ENCODE measurements at places on chromosomes 1 and 21. TPM values are rescaled to one million over a fixed set of nuclear protein-coding genes. Genes with fewer than 3 reads are reported as not detected.

GRCh38 chr1:179327196-179327595, 33.6 kb downstream of the SOAT1 start:
- no peak for DNase-seq

- DNase-seq, result peak; percentile 12
These were observed 2.8 kb downstream of the CFHR4 start for GRCh38 chr1:196890668-196891067.

- DNase-seq, result no peak
These were observed 111.4 kb downstream of the CACHD1 start for GRCh38 chr1:64581135-64581842.

DNA sequence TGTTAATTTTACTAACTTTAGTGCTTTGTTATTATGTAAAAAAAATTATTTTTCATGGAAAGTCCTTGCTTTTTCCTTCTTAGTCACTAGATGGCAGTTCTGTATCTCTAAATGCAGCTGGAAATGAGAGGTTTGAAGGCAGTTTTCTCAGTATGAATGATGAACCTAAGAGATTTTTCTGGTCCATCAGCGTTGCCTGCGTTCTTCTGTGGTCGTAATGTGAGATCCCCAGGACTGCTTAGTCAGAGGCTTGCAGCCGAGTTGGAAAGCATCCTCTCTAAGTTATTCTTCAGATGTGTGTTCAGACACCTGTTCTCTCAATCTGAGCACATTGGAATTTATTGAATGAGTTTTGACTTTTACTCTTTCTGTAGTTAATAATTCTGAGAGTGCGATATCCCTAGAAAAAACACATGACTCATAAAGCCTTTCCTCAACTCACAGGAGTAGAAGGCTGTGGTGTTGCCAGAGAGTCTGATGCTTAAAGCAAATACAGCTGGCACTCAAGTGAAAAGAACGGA, 99.3 kb downstream of the FMN2 start:
- peak; percentile 44 for DNase-seq

- no peak for DNase-seq
These were observed 89.3 kb downstream of the PLD5 start for GRCh38 chr1:242435200-242435599.

DNA sequence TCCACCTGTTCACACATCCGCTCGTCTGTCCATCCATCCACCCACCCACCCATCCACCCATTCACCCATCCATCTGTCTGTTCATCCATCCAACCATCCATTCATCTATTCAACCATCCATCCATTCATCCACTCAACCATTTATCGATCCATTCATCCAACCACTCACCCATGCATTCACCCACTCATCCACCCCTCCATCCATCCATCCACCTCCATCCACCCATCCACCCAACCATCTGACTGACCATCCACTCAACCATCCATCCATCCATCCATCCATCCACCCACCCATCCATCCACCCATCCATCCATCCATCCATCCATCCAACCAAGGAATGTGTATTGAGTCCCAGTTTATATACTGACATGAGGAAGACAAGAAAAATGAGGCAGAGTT, 73.1 kb downstream of the UMODL1 start:
- no peak for DNase-seq

DNA sequence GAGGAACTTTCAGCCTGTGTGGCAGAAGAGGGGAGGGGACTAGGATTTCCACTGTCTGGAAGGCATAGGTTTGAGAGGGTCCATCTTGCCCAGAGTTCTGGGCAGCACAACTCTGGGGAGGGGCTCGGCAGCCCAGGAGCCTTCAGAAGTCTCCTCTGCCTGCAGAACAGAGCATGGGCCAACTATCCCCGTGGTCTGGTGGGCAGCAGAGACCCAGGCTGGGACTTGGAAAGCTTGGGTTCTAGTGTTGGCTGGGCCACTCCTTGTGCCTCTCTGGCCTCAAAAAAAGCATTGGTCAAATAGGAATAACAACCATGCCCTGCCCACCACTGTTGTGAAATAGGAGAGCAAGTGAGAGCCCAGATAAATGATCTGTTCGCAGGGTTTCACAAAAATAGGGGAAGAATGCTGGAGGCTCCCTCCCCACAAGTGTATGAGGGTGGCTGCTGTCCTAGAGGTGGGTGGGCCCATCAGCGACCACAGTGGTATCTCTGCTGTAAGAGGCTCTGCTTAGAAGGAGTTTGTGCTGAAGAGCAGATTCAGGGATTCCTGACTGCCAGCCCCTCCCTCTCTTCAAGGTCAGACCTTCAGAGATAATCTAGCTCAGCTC, 8.9 kb downstream of the EPHA10 start:
- no peak for DNase-seq

The C4BPA gene
- total RNA-seq, result 1.1 TPM

The NRAS gene
- total RNA-seq, result 22.6 TPM

The CALML6 gene
- total RNA-seq, result 0.91 TPM

The OXCT2 gene
- 3.4 TPM for total RNA-seq

The RRP1 gene
- 39.3 TPM for total RNA-seq

The CNKSR1 gene
- 39.9 TPM for total RNA-seq

The LCK gene
- 0.33 TPM for total RNA-seq

Data from HT-29 (cell line).